SK-MEL-5 (cell line): ENCODE measurements at places on chromosomes 1 and 21.

- no peak for DNase-seq
These were observed 175.3 kb downstream of the MAGI3 start for GRCh38 chr1:113565621-113566020.

DNA sequence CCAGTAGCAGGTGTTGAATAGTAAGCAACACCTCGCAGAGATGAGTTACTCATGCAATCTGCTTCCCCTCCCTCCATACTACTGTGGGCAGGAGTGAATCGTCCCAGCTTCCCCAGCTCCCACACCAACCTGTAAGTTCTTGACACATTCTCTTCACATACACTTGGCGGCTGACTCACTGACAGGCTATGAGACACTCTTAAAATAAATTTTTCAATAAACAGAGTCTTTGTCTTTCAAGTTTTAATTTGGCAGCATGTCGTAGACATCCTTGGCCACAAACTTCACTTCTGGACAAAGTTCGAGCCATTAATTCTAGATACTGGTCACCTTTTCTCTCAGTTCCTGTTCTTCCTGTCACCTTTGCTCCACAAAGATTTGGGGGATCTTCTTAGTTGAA is 290.7 kb downstream of the TM2D1 start:
- no peak for DNase-seq

GRCh38 chr1:20037877-20038276 is 32.1 kb upstream of the PLA2G5 start:
- no peak for DNase-seq

- DNase-seq: no peak
These were observed 4.3 kb downstream of the BEST4 start for GRCh38 chr1:44783697-44784093.

DNA sequence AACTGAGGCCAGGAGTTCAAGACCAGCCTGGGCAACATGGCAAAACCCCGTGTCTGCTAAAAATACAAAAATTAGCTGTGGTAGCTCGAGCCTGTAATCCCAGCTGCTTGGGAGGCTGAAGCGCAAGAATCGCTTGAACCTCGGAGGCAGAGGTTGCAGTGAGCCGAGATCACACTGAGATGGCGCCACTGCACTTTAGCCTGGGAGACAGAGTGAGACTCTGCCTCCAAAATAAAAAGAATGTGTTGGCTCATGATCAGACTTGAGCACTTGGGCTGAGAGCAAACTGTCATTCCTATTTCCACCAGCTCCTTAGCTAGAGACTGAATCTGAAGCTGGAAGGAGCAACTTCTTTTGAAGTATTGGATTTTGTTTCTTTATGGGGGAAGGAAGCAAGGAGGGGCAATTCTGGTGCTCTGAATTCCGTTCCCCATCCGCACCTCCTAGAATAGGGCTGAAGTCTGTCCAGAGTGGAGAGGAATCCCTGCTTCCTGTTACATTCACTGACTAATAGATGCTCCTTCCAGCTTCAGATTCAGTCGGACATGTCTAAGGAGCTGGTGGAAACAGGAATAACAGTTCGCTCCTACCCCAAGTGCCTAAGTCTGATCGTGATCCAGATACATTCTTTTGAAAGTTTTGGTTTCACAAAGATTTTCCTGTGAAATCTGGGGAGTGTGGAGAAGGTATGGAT is 3.8 kb downstream of the ZNF672 start:
- peak; percentile 57 for DNase-seq

DNA sequence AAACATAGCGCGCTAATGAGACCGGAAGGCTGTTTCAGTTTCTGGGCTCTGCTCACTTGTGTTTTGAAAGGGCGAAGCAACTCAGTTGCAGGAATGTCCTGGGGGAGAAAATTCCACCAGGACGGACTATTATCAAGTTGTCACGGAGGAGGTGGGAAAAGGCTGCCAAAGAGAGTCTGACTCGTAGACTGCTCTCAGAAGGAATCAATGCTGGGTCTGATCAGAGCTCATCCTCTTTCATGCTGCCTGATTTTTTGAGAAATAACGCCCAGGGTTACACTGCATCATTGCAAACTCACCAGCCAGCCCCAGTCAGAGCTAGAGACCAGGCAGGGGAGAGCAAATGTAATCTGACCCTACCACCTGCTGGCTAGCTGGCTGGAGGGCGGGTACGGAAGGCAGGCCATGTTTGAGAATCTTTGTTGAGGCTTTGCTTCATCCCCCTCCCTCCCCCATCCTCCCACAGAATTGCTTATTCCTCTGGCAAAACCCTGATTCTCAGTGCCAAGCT is 36.4 kb upstream of the BCL9 start:
- DNase-seq: peak; percentile 58

DNA sequence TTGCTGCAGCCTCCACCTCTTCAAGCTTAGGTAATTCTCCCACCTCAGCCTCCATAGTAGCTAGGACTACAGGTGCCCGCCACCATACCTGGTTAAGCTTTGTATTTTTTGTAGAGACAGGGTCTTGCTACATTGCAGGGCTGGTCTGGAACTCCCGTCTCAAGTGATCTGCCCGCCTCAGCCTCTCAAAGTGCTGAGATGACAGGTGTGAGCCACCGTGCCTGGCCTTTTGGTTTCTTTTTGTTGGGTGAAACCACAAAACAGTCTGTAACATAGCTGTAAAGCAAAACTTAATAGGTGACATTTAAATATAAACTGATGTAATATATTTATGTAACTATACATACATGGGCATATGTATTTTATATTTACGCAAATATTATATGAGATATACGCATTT is 3.1 kb upstream of the DNAJC11 start:
- no peak for DNase-seq

- peak; percentile 55 for DNase-seq
These were observed 1.7 kb downstream of the NR5A2 start for GRCh38 chr1:200029035-200029821.

- DNase-seq: no peak
These were observed 146.2 kb upstream of the ZC3H11B start for GRCh38 chr1:219759095-219759494.

DNA sequence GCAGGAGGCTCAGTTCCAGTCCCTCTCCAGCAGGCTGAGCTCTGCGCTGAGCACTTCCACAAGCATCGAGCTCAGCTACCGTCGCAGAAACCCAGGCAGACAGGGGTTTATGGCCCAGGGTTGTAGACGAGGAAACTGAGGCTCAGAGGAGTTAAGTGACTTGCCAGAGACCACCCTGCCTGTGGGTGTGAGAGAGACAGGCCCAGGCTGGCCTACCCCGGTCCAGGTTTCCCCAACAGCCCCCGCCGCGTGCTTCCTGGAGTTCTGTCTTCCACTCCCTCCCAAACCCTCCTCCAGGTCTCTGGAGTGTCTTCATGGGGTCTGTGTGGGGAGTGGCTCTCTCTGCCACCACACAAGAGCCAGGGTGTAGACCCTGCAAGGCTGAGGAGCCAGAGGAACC is 615.9 kb downstream of the PTPRU start:
- DNase-seq: no peak
